ENCODE measurements at places on chromosomes 13 and 19. TPM values are rescaled to one million over a fixed set of nuclear protein-coding genes. Genes with fewer than 3 reads are reported as not detected.
A peak's percentile ranks its signal among the peaks of the same experiment; 100 is the strongest.

DNA sequence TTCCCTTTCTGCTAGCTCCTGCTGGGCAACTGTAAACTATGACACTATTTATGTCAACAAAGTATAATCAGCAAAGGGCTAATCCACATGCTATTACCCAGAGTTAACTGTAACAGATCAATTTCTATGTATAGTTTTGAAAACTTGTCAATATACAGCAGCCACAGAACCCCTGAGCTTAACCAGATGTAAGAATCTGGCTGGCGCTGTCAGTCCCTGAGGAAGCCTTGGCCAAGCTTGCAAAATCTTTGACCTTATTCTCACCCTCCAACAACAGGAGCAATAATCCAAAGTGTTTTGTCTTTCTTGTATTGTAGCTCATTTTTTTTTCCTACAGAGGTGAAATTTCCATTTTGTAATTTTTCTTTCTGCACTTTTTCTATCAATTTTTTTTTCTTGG lies 1230.1 kb upstream of the SLC10A2 start:
- DNase-seq, result no peak

DNA sequence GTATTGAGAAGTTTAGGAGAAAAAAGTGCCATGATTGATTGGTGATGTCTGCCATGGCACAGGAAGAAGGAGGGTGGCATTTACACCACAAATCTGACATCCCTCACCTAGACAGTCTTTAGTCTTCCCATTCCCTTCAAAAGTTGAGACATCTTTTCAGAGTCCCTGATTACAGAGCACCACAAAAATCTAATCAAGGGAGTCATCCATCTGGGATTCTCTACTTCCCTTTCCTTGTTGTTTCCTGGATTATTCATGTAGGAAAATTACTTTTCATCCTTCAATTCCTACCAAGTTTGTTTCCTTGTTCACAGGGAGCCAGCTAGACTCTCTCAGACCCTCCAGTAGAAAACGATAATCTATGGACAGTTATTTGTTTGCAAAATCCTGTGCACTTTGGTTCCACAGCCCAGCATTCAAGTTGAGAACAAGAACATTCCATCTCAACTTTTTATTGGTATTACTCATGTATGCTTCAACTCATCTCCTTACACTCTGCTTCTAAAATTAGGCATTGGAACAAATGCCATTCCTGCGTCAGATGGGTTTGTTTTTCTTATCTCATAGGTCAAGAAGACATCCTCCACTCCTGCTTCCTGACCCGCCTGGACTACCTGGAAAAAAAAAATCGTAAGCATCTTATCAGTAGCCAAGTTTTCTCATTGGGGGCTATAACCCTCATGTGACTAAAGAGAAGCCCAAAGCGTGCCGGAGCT lies 259.9 kb downstream of the FOXO1 start:
- no peak for DNase-seq

DNA sequence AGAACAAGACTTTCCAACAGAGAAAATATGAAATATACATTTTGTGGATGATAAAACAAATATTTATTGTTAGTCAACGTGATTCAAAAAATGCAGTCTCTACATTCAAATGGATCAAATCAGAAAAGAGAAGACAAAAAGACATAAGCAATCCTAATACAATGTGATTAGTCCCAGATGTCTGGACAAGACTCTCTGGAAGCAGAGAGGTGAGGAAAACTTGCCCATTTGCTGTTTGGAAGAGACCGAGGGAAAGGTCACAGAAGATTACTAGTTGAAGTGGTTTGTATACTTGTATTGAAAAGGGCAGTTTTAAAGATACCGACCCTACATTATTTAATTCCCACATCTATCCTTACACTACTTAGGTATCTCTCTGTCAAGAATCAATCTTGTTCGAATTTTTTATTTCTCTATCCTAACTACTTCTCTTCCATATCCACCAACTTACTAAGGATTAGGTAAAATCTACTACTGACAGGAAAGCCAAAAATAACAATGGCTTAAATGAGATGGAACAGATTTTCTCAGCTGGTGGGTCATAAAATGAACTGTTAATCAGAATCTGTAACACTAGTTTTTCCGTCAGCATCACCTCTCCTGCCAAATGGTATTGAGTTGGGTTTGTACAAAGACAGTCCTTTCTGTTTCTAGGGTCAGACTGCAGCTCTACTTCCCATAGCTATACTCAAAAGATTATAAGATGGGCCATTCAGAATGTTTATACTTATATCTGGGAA lies 497.1 kb downstream of the DCT start:
- DNase-seq, result no peak

GRCh38 chr19:56751078-56751489 lies 79.5 kb upstream of the ZNF835 start:
- DNase-seq, result no peak

DNA sequence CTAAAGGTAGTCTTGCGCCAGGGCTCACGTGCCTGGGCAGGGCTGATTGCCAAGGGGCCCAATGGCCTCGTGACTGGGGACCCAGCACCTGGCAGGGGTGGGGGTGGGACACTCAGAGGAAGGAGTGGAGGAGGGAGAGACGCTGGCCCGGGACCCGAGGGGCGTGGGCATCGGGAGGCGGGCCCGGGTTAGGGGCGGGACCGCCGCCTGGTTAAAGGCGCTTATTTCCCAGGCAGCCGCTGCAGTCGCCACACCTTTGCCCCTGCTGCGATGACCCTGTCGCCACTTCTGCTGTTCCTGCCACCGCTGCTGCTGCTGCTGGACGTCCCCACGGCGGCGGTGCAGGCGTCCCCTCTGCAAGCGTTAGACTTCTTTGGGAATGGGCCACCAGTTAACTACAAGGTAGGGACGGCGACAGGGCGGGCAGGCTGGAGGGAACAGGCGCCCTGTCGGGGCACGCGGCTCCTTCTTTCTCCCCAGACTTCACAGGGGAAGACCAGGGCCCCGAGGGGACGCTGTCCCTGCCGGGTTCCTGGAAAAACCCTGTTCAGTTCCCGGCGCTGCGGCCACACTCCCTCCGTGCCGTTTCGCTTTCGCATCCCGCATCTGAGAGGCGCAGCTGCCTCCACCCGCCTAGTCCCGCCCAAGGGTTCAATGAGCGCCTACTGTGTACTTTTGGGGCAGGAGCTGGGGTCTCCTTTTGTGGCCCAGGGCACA lies at the start of gene IFI30:
Gene IFI30 (plus strand): TSS at position 242 of the 717 bp plus-strand sequence. CDS start 29 bp downstream, at position 271.
- DNase-seq, result peak; percentile 49

GRCh38 chr19:52670046-52670445 lies 31.9 kb upstream of the ZNF83 start:
- no peak for DNase-seq

Gene COX7A1
- not detected for total RNA-seq

DNA sequence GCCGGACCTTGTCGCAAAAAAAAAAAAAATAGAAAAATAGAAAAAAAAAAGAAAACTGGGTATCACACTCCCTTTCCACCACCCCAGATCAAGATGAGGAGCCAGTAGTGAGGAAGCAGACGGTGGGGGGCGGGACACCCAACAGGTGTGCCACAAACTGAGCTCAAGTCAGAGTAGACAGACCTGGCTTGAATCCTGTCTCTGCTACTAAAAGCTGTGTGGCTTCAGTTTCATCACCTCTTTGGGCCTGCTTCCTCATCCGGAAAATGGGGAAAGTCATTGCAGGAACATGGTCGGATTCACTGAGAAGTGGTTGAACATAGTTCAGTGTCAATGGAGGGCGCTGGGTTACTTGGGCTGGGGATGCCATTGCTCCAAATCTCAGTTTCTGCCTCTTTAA lies 2.9 kb downstream of the HIF3A start:
- DNase-seq, result no peak

DNA sequence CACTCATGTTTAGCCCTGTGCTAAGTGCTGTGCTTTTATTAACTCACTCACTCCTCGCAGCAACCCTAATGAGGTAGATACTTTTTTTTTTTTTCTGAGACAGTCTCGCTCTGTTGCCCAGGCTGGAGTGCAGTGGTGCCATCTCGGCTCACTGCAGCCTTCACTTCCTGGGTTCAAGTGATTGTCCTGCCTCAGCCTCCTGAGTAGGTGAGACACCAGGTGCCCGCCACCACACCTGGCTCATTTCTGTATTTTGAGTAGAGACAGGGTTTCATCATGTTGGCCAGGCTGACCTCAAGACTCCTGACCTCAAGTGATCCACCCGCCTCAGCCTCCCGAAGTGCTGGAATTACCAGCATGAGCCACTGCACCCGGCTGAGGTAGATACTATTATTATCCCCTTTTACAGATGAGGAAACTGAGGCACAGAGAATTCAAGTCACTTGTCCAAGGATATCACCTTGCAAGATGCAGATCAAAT lies 2.5 kb downstream of the ITPKC start:
- no peak for DNase-seq

DNA sequence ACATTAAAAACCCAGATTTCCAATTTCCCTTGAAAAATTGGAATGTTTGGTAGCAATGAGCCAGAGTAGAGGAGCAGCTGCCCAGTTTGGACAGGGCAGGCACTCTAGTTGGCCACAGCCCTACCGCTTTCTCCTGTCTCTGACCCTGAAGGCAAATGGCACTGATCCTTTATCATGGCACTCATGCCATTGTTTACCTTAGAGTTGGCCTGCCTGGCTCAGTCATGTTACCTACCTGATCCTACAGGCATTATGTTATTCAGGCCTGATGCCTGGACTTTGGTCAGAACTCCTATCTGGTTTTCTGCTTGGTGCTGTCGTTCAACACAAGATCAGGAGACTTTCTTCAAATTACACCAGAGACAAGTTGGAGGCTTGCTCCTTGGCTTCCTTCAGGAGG lies 24.9 kb upstream of the TDRD3 start:
- DNase-seq, result no peak

DNA sequence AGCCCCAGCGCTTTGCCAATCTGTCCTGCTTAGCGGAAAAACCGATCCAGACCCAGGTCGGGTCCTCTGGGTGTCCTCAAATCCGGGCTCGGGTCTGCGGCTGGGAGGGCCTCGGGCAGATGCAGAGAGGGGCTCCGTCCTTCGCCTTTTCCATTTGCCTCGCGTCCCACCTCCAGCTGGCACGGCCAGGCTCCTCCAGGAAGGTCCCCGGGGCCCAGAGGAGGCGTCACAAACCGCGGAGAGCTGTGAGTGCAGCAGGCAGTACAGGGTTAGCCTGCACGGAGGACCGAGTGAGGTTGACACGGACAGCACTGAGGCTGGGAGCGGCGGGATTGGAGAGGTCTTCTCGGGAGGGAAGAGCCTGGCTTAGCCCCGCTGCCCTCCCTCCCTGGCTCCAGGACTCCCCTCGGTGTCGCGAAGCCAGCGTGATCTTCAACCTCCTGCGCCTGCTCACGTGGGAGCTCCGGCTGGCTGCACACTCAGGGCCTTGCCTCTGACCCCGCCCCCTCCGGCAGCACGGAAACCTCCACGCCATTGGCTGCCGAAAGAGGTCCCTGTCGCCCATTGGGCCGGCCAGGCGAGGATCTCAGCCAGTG lies 2.8 kb upstream of the IFNL2 start:
- DNase-seq, result no peak

DNA sequence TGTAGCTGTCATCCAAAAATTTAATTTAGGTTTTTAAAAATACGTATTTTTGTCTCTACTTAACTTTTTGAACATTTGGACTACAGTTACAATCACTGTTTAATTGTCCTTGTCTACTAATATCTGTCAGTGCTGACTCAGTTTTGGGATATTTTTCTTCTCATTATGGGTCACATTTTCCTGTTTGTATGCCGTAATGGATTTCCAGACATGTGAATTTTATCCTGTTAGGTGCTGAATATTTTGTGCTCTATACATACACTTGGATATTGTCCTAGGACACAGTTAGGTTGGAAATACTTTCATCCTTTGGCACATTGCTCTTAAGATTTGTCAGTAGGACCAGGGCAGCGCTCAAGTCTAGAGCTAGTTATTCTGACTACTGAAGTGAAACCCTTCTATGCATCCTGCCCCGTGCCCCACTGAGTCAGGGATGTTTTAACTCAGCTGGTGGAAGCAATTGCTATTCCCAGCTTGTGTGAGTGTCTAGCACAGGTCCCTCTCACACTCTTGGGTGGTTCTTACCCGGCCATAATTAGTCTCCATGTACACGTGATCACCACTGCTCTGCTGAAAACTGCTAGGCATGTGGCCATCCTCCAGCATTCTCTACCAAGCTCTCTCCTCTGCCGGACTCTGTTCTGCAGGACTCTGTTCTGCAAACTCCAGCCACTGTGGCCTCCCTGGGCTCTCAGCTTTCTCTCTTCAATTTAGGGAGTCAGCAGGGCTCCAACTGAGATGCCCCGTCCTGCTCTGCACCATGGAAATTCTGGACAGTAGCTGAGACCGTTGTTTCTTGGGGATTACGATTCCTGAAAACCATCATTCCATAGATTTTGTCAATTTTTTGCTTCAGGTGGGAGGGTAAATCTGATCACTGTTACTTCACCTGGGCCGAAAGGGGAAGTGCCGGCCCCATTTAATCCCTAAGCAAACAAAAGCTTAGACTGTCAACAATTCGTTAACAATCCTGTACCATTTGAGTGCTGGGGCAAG lies 11.1 kb downstream of the PROZ start:
- DNase-seq, result no peak

Gene TYROBP
- total RNA-seq, result 17.3 TPM

DNA sequence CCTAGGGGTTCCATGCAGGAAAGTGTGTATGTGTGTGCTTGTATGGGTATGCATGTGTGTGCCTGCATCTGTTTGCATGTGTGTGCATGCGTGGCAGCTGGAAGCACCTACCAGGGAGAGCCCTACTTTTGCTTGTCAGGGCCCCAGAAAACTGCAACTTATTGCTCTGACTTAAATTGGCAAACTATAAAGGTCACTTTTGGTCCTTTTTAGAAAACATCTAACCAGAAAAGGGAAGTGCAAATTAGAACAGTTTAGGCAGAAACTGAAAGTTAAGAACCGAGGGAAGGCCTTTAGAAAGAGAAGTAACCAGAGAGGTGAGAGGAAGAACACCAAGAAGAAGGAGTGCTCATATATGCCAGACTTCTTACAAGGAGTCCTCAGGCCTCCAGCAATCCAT lies 32.5 kb downstream of the DLEU7 start:
- no peak for DNase-seq

Gene LHB
- not detected for total RNA-seq

- no peak for DNase-seq
Measured at GRCh38 chr19:4414144-4414799, 11.8 kb downstream of the CHAF1A start.

DNA sequence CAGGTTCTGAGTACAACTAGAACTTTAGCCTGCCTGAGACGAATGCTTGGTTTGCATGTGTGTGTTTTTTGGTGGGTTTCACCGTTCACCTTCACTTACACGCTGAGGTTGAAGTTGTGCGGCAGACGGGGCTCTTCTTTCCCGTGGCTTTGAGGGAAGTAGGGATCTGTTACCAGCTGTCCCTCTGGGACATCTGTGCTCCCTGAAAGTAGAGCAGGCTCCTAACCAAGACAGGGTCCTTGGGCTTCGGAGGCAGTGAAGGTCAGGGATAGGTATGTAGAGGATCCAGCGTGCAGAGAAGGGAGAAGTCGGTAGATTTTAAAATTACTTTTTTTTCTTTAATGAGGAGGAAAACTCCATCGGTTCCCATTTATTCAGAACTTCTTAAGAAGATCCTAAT lies 48.7 kb downstream of the ZNF536 start:
- DNase-seq, result no peak
